ENCODE measurements at places on chromosomes 7 and 10.

DNA sequence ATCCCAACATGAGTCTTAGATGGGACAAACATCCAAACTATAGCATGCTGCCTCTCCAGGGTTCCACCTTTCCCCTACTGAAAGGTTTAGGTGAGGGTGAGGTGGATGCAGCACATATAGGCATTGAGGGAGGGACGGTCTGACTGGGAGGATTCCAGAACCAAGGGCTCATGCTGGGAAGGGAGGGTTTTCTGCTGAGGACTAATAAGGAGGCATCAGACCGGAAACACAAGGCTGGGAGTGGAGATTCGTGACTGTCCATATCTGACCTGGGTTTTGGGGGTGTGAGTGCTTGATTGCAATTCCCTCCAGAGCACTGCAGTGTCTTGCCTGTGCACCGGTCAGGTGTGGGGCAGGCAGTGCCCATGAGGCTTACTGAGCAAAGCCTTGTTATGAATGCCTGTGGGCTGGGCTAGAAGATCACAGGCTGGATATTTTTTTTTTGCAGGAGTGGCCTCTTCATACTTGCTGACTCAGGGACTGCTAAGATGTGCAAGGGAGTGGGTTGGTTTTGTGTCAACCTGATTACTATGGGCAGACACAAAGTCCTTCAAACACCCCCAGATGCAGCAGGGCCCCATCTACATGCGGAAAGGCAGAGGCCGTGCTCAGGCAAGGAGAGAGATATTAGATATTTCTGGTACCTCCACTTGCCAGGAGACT is 26.7 kb downstream of the DMBT1 start:
- no peak for DNase-seq

DNA sequence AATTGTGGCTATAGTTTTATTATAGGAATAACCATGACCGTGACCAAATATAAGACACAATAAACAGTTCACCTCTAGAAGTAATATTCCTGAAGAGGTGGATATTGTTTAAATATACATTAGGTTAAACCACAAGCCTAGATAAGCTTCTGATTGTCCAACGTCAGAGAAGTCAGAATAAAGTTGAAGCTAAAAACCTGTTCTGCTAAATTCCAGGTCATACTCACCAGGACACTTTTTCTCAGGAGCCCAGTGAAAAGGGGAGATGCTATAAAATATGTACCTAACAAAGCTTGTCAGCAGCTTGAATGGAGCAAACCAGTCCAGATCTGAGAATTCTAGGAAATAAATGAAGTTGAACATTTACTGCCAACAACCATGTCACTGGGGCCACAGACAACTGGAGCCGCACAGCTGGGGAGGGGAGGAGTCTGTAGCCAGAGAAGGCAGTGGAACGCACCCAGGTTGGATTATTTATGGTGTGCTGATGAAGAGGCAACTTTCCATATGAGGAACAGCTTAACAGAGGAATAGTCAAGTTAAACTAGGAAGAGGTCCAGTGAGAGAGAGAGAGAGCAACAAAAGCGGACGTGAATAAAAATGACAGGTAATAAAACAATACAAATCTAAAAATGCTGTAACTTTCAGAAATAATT is 191.1 kb downstream of the ZNF438 start:
- DNase-seq: no peak

GRCh38 chr7:24685708-24686107 is 71.6 kb downstream of the GSDME start:
- DNase-seq: no peak

GRCh38 chr10:78981257-78981969 is 87.4 kb upstream of the ZMIZ1 start:
- DNase-seq: peak; percentile 15

- no peak for DNase-seq
Observed at GRCh38 chr7:32263611-32264010, 193.4 kb upstream of the PDE1C start.

DNA sequence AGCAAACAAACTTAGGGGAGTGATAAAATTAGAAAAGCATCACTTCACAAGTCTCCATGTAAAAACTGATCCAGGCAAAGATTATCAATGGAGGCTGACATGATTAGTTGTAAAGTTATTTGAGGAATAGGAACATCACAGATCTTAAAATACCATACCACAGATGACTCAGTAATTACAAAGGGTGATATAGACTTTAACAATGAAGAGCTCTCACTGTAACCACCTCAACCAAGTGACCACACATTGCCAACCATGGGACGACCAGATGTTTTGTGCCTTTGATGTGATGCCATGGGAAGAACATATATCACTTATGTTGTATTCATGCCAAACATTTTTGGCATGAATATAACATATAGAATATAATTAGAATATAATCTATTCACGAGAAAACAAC is 11.7 kb downstream of the AASS start:
- no peak for DNase-seq

DNA sequence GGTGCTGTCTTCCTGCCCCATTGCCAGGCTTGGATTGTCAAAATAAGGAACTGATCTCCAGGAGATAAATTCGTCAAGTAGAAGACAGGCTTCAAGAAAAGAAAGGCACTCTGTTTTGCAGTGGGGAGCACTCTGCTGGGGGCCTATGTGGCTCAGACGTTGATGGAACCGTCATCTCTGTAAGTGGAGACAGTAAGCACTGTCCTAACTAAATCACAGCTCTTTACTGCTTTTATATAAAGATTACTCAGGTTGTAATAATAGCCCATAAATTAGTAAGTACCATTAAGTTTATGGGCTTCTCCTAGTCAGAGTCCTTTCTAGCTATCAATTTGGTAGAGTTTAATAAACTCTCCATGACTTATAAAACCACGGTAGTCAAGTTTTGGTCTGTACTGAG is 249.9 kb downstream of the FRMD4A start:
- no peak for DNase-seq

GRCh38 chr7:158407581-158408317 is 179.9 kb downstream of the PTPRN2 start:
- no peak for DNase-seq

DNA sequence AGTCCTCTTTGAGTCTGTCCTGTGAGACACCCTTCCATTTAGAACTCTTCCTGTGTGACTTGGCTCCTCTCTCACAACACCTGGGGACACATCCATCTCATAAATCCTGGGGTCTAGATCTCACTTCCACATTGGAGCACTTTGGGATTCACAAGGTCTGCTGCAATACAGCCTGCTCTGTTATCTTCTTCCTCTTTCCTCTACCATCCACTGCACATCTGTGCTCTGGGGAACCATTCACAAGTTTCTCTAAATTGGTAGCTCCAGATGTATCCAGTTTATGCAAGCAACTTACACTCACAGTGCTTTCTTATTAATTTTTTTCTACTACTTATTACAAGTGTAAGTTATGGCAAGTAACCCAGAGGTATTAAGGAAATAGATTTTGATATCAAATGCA is 5.5 kb upstream of the FIGNL1 start:
- DNase-seq: no peak

DNA sequence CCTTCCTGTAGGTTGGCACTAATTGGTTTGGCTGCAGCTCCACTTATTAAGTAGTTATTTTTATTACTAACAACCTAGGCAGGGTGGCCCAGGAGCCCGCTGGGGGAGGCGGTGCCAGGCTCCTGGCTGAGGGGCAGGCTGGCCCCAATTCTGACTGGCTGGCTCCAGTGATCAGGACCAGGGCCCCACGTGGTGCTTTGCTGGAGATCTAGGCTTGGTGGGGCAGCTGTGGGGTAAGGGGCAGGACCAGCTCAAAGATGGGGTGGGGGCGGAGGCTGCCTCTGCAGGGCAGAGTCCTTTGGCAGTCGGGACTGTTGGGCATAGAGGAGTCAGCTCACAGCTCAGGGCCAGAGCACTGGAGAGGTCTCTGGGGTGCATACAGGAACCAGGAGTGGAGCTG is 2.4 kb downstream of the ASL start:
- no peak for DNase-seq

- DNase-seq: no peak
Observed at GRCh38 chr7:151692721-151693120, 173.0 kb upstream of the RHEB start.

DNA sequence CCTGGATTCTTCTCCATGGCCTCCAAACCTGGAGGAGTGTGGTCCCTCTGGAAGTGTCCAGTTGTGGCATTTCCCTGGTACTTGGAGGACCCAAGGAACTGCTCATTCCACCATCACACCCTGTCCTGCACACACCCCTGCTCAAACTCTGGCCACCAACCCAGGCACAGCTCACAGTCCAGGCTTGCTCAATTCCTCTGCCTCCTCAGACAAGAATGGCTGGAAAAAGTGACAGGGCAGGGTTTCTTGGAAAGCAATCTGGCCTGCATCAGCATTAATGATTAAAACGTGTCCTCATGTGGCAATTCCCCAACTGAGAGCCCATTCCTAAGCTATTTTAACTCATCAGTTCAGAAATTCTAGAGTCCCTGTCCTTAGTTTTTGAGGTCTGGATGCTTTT is 17.2 kb upstream of the TPST1 start:
- DNase-seq: no peak

DNA sequence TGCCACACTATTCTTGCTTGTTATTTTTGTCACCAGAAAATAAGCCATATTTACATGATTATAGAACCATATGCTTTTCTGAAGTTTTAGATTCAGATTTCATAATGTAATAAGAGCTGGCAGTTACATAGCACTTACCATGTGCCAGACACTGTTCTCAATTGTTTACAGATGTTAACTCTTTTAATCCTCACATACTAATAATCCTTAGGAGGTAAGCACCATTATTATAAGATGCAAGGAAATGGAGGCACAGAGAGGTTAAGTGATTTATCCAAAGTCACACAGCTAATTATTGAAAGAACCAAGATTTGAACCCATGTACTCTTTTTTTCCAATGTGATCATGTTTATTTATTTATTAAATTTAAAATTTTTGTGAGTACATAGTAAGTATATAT is 57.2 kb downstream of the CREB5 start:
- no peak for DNase-seq

DNA sequence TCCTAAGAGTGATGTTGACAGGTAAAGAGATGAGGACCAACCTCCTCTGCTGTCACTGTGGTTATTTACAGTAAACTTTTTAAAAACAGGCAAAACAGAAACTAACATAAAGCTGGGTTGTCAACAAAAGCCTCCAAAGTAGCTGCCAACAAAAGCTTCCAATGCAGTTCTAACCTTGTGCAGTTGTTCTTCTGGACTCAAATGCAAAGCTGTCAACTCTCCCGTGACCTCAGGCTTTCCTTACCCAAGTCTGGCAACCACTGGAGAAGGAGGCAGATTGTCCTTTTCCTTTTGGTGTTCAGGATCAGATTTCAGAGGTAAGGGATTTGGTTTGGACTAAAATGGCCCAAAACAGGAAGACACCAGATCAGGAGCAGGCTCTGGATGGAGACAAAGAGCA is 63.1 kb downstream of the DLG5 start:
- no peak for DNase-seq

- DNase-seq: no peak
Observed at GRCh38 chr7:108266491-108266890, 136.3 kb upstream of the LAMB4 start.

DNA sequence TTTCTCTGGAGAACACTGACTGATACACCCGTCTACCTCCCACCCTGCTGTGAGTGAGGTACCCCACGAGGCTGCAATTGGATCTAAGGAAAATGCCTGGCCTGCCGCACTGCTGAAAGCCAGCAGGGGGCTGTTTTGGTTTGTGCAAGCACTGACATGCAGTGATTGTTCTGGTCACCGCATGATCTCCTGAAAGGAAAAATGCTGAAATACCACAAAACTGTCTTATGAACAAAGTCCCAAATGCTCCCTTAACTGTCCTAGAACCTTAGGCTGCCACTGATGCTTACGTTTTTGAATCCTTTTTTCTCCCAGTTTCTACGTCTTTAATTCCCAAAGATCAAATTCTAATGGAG is 132.7 kb downstream of the JCAD start:
- no peak for DNase-seq

- DNase-seq: no peak
Observed at GRCh38 chr7:154863766-154864522, 139.0 kb downstream of the PAXIP1 start.

- DNase-seq: no peak
Observed at GRCh38 chr10:69496352-69497230, 45.3 kb downstream of the TSPAN15 start.

GRCh38 chr10:84848967-84849366 is 520.6 kb downstream of the CCSER2 start:
- DNase-seq: no peak

DNA sequence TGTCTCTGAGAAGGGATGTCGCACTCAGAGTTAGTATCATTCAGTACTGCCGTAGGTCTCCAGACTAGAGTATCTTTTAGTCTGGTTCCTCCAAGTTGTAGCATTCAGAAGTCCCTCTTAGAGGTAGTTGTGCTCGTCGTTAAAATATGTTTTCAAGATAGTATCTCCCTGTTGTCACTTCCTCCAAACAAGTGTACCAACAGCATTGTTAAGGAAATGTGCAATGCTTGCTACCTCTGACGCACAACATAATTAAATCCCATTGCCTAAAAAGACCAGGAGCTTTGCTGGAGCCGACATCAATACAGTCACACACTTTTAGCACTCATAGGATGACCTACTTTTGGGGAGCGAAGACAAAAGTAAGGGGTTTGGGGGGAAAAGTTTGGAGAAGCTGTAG is 80.0 kb upstream of the STK17A start:
- DNase-seq: no peak

GRCh38 chr10:26213157-26213800 is 3.3 kb upstream of the GAD2 start:
- DNase-seq: no peak

GRCh38 chr7:22712999-22713398 is 14.0 kb upstream of the IL6 start:
- DNase-seq: no peak

DNA sequence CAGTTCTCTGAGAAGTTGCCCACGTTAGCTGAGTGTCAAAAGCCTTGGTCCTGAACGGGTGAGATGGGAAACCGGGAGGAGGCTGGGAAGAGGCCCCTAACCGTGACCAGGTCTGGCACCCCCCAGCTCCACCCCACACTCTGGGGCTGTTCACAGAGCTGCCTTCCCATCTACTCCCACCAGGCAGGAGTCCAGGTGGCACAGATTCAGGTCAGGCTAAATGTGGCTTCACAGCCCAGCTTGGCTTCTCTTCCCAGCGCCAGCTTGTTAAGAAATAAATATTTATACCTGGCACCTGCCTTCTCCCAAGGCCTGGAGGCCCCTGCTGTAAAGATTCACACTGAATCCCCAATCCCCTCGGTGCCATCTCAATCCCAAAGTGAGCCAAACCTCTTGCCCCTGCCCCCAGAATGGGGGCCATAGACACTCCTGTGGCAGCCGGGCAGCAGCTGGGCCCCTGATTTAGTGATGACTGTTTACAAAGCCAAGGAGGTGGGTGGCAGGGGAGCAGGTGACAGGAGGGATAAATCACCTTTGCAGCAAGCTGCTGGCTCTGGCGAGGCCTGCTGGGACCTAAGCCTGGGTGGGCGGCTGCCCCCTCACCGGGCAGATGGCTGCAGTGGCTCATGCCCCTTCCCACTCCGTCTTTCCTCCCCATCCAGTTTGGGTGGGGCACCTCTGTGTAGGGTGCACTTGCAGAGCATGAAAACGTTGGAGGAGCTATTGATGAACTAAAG is 72.5 kb downstream of the GOLGA7B start:
- DNase-seq: no peak

- no peak for DNase-seq
Observed at GRCh38 chr10:31642281-31642680, 286.4 kb downstream of the ARHGAP12 start.

GRCh38 chr10:84715911-84716310 is 387.5 kb downstream of the CCSER2 start:
- DNase-seq: no peak

GRCh38 chr10:132063432-132063831 is 2.3 kb upstream of the JAKMIP3 start:
- no peak for DNase-seq

All from NK-92 treated with Interleukin-12 subunit alpha and Interleukin-12 subunit beta, amount 100 ng/mL, for 24 hours (cell line).